ENCODE measurements at places on chromosomes 3 and 15.
A peak's percentile ranks its signal among the peaks of the same experiment; 100 is the strongest.

- peak; percentile 27 for DNase-seq
These were observed 294.0 kb downstream of the RORA start for GRCh38 chr15:60935130-60935529.

- DNase-seq, result no peak
These were observed 227.2 kb upstream of the TBL1XR1 start for GRCh38 chr3:177424521-177424920.

- no peak for DNase-seq
These were observed 85.9 kb downstream of the AGBL1 start for GRCh38 chr15:86165265-86166211.

DNA sequence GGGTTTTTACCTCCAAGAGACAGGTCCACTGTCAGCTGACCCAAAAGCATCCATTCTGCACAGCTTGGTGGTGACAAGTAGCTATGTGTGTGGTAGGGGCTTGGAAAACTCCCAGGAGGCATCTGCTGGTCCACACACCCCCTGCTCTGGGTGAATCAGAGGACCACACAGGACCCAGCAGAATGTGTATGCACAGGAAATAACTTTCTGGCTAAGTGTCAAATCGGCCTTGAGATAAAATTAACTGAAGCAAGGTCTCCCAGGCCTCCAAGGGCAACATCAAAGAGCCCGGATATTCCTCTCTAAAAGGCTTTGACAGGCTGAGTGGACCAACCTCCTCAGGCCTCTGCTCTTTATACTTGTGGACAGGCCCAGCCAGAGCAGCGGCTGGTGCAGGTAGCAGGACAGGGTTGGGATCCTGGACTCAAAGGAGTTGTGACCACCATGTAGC, 66.5 kb downstream of the CTNNB1 start:
- DNase-seq, result no peak

- DNase-seq, result no peak
These were observed 143.1 kb downstream of the CDIN1 start for GRCh38 chr15:36722555-36722954.

DNA sequence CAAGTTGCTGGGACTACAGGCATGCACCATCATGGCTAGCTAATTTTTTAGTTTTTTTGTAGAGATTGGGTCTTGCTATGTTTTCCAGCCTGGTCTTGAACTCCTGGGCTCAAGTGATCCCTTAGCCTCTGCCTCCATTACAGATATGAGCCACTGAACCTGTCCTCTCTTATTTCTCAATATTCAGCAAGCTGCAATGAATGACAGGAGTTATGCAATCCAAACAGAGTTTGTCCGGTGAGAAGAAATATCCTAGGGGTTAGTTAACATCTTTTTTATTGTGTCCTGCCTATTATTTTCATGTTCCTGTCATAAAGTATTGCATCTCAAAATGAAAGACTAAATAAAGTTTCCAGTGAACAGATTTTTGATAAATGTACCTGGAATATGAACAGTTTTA, 1161.4 kb downstream of the OTOL1 start:
- DNase-seq, result no peak

DNA sequence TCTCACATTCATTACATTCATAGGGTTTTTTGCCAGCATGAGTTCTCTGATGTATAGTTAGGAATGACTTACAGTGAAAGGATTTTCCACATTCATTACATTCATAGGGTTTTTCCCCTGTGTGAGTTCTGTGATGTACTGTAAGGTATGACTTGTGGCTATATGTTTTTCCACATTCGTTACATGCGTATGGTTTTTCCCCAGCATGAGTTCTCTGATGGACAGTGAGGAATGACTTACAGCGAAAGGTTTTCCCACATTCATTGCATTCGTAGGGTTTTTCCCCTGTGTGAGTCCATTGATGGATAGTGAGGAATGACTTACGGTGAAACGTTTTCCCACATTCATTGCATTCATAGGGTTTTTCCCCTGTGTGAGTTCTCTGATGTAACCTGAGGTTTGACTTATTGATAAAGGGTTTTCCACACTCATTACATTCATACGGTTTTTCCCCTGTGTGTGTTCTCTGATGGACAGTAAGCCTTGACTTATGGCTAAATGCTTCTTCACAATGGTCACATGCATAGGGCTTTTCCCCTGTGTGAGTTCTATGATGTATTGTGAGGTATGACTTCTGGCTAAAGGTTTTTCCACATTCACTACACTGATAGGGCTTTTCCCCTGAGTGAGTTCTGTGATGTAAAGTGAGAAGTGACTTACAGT, 47.4 kb downstream of the ZNF717 start:
- DNase-seq, result no peak

GRCh38 chr3:102233881-102234280, 200.9 kb upstream of the ZPLD1 start:
- DNase-seq, result no peak

DNA sequence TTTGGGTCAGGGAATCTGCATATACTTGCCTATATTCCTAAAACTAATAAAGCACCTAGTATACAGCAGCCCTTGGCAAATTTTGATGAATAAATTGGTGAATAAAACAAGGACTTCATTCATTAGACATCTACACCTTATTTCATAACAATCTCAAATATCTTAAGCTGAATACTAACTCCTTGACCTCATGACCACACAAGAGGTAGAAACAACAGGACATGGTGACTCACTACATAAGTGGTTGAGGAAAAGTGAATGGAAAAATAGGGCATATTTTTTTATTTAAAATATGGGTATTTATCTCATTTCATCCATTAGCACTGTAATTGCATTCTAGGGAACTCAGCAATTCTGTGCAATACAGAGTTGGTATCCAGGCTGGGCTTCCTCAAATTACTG, 7.8 kb upstream of the STAC start:
- DNase-seq, result no peak

DNA sequence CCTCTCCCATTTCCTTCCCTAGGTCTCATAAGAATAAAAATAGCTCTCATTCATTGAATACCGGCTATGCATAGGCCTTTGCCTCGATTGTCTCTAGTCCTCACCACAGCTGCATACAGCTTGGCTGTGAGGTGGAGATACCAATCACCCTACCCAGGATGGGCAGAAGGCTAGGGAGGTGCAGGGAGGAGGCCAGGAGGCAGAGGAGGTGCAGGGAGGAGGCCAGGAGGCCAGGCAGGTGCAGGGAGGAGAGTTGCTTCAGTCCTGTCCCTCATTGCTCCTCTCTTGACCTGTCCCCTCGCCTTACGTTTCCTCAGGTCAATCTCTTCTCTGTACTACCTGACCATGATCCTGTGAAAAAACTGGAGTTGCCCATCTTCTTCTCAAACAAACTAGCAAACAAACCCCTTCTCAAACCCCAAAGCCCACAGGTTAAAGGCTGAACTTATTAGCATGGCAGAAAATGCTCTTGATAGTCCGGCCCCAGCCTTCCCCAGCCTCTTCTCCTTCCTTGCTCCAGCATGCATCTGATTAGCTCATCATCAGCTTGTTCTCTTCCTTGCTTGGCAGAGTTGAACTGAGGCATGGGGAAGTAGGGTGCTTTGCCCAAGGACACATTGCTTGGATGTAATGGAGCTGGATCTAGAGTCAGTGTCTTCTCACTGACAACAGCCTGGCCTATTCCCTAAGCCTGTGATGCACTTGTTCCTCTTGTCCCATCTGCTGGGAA, 15.8 kb downstream of the PODXL2 start:
- DNase-seq, result no peak

DNA sequence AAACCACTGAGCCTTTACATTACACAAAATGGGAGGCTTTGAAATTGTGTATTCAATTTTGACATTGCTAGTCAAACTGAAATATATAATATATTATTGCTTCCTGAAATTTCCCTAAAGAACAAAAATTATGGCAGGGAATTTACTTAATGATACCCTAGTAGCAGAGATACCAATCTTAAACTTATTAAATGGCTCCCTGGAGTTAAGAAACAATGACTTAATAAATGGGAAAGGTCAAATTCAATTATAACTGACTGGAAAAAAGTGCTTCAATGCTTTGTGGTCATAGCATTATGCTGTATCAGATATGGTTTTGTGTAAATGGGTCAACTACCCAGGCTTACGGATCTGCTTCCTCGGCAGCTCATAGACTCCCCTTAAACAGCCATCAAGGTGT, 244.1 kb downstream of the CNTN3 start:
- no peak for DNase-seq

DNA sequence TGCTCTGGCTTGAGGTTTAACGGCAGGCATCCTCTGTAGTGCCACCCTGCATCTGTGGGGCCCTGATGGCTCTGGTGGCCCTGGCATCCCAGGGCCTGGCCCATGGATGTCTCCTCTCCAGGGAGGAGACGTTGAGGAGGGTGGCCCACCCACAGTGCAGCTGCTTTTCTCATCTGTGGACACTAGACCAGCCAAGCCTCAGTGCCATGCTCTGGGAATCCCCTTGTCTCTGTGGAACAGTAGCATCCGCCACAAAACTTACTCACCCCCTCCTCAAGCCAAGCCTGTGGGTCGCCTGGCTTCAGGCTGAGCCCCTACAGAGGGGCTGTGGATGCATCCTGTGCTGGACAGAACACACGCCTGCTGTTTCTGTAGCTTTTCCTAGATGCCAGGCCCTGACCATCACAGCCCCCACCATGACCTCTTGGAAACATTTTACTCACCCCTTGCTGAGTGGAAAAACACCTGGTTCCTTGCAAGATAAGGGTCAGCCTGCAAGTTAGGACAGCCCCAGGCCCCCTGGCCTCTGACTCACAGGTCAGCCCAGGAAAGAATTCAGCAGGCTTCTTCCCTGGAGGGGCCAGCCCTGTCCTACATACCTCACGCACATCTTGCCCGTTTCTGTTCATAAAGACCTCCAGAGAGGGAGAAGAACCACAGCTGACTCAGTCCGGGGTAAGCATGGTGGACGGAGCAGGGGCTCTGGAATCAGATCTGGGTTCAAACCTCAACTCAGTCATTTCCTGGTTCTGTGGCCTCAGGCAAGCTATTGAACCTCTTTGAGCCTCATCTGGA, 19.0 kb downstream of the PAK6 start:
- no peak for DNase-seq

DNA sequence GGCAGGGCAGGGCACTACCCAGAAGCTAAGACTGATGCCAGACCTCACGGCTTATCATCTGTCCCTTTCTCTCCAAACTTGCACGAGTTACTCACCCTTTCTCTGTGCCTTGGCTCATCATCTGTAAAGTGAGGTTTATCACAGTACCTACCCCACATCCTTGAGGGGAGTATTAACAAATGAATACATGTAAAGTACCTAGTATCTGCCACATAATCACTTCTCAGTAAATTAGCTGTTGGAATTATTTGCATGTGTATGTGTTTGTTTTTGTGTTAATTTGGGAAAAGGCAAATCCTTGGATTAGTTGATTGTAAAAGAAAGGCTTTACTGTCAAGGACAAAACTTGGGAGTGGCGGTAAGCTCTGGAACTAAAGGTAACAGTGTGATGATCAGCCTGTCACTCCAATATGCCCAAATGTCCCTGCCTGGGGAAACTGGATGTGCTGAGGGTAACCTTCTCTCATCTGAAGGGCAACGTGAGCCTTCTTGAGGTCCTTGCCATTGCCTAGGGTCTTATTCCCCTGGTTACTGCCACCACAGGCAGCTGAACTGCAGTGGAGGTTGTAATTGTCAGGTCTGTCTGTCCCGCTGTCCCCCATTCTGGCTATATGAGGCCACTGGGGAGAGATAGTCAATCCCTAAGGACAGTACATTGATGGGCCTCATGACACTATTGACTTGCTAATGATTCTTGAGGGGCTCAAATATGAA, 269.4 kb downstream of the CLSTN2 start:
- no peak for DNase-seq

GRCh38 chr3:131323014-131323413, 58.6 kb upstream of the NUDT16 start:
- DNase-seq, result no peak

- no peak for DNase-seq
These were observed 296.8 kb downstream of the ARRDC4 start for GRCh38 chr15:98257290-98257689.

- no peak for DNase-seq
These were observed 97.2 kb downstream of the HES1 start for GRCh38 chr3:194233150-194233549.

DNA sequence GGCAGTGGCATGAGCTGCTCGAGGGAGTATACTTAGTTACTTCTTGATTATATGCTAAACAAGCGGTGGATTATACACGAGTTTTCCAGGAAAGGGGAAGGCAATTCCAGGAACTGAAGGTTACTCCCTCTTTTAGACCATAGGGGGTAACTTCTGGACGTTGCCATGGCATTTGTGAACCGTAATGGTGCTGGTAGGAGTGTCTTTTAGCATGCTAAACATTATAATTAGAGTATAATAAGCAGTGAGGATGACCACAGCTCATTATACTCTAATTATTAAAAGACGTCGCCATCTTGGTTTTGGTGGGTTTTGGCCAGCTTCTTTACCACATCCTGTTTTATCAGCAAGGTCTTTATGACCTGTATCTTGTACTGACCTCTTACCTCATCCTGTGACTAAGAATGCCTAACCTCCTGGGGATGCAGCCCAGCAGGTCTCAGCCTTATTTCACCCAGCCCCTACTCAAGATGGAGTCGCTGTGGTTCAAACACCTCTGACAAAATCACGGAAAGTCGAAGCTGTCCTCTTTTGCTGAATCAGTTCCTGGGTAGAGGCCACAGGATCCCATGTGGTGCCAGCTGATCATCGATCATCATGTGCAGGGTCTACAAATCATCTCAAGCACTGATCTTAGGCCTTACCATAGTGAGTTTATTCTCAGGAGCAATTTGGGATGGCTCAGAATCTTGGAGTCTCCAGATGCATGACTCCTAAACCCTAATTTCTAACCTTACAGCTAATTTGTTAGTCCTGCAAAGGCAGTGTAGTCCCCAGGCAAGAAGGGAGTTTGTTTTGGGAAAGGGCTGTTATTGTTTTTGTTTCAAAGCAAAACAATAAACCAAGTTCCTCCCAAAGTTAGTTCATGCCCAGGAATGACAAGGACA, 149.1 kb downstream of the TJP1 start:
- DNase-seq, result no peak

DNA sequence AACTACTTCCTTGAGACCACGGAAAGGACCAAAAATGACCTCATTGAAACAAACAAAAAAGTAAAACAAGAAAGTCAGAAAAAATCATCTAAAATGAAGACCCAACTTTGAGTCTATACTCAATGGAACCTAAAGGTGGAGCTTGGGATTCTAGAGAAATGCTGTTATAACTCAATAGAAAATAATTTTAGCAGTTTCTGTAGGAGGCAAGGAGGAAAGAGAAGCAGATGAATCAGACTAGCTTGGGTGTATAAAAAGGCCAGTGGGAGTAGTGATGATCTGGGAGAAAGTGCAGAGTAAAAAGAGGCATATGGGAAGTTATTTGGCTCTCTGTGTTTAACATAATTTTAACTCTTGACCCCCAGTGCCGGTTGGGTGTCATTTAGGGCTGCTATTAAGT, 94.4 kb downstream of the TMCO5A start:
- DNase-seq, result no peak

GRCh38 chr3:179260949-179261765, 10.2 kb upstream of the KCNMB3 start:
- DNase-seq, result peak; percentile 29

DNA sequence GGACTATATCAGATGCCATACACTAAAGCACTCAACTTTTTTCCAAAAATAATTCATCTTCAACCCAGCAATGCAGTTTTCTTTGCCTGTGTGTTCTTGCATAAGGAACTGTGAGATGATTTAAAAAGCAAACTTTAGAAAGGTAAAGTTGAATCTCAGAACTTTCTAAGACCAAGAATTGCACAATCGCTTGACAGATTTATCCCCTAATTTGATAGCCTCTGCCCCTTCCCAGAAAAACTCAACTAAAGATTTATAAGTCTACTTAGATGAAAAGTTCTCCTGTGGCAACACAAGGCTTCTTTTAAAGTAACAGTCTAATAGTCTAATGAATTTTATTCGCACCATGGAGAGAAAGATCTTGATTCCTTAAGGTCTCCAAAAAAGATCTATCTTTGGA, 259.3 kb downstream of the MAGI1 start:
- DNase-seq, result no peak

- DNase-seq, result no peak
These were observed 8.6 kb downstream of the SPG11 start for GRCh38 chr15:44654858-44655257.

All from hypothalamus (tissue), 51 donors.